ENCODE measurements at places on chromosomes 16 and 17. TPM values are rescaled to one million over a fixed set of nuclear protein-coding genes. Genes with fewer than 3 reads are reported as not detected.

DNA sequence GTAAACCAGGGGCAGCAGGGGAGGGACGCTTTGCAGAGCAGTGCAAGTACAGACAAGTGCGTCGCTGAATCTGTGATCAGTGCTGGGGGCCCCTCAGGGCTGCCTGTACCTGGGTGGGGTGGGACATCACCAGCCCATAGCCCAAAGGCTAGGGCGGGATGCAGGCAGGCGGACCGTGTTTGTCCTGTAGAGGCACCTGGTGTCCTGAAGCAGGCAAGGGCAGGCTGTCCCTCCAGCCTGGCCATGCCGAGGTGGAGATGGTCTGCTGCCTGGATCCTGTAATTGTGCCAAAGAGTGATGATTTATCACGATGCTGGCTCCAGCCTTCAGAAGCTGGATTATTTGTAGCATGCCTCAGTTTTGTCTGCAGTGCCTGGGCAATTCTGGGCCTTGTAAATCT lies 137.9 kb upstream of the GSE1 start:
- no peak overlapping the region for H3K4me3 ChIP-seq
- H3K27me3 ChIP-seq, result peaks cover 28% of the 10 kb centered on the region
- H3K27ac ChIP-seq, result no peak overlapping the region
- no peaks in the 10 kb centered on the region for H3K36me3 ChIP-seq
- DNase-seq, result no peak
- H3K4me1 ChIP-seq, result peaks cover 30% of the 10 kb centered on the region

Gene MFSD11
- total RNA-seq, result 29.6 TPM

DNA sequence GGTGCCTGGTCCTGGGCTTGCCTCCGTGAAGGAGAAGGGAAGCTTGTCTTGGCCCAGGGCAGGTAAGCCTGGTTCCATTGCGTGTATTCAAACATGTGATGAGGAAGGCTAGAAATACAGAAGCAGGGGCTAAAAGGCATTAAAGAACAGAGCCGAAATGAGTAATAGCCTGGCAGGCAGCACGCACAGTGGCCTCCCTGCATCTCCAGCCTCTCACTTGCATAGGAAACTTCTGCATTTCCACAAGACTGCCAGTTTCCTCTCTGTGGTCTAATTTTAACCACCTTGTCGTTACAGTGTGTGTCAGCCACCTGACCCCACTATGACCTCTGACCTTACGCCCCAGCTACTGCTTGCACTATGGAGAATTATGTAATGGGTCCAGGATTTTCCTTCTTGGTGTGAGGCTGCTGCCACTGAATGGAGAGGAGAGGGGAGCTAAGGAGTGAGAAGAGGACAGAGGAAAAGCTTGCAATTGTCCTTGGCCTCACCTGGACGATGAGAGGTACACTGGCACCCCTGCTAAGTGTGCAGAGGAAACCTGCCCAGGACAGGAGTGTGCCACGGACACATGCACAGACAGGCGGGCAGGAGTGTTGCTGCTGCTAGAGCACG lies 32.8 kb downstream of the HIC1 start:
- no peak for DNase-seq
- peaks cover 58% of the 10 kb centered on the region for H3K4me1 ChIP-seq
- no peak overlapping the region for H3K4me3 ChIP-seq

Gene GOSR1
- total RNA-seq, result 53.8 TPM

Gene HSF4
- total RNA-seq, result 1.3 TPM

GRCh38 chr17:66833201-66833600 lies 1.7 kb upstream of the CACNG5 start:
- peaks cover 16% of the 10 kb centered on the region for H3K4me1 ChIP-seq
- H3K27me3 ChIP-seq, result peaks cover 91% of the 10 kb centered on the region
- H3K36me3 ChIP-seq, result no peaks in the 10 kb centered on the region
- no peak overlapping the region for H3K4me3 ChIP-seq
- DNase-seq, result no peak

DNA sequence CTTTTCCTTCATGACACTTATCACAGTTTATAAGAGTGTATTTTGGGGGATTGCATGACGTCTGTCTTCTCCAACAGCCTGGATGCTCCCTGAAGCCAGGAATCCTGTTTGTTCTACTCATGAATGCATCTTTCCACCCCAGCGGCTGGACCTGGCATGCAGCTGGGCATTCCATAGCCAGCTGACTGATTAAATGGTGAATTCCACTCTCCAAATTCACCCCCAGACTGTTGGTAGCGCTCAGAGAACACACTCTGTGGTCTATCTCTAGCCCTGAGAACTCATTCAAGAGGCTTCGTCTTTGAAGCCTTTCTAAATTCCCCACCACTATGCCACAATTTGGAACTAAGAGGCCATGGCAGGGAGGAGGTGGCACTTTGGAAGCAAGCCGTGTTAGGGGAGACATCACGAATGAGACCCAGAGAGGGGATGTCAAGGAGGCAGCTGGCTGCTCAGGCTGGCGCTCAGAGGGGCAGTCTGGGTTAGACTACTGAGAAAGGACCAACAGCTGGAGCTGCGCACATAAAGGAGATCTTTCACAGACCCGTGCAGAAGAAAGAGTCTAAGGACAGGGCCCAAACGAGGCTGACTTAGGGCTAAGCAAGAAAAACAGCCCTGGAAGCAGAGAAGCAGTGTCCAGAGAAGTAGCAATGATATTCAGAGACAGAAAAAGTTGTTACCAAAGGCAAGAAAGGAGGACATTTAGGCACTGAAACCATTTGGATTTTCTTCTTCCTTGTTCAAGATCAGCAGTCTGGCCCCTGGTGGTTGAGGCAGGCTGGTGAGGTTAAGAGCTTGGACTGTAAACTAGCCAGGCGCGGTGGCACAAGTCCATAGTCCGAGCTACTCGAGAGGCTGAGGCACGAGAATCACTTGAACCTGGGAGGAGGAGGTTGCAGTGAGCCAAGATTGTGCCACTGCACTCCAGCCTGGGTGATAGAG lies 42.4 kb upstream of the ZNF629 start:
- H3K27me3 ChIP-seq, result peaks cover 3% of the 10 kb centered on the region
- no peak for DNase-seq
- H3K36me3 ChIP-seq, result no peaks in the 10 kb centered on the region
- H3K27ac ChIP-seq, result no peak overlapping the region
- H3K4me3 ChIP-seq, result no peak overlapping the region

- no peak overlapping the region for H3K27ac ChIP-seq
- peaks cover 14% of the 10 kb centered on the region for H3K36me3 ChIP-seq
- peak overlapping the region; percentile 87 for H3K4me3 ChIP-seq
These were observed 3.0 kb downstream of the RAB26 start for GRCh38 chr16:2151188-2152091.
